GM23338 (cell line): ENCODE measurements at places on chromosomes 13 and 19. TPM values are rescaled to one million over a fixed set of nuclear protein-coding genes. Genes with fewer than 3 reads are reported as not detected.

ATP4B gene
- not detected in 2 replicates for total RNA-seq

- H3K4me1 ChIP-seq, result no peaks in the 10 kb centered on the region
- H3K27me3 ChIP-seq, result no peaks in the 10 kb centered on the region
- H3K36me3 ChIP-seq, result no peaks in the 10 kb centered on the region
- H3K4me3 ChIP-seq, result no peak overlapping the region
- H3K27ac ChIP-seq, result no peak overlapping the region
Measured at GRCh38 chr19:47541518-47541917, 26.7 kb upstream of the NAPA start.

DNA sequence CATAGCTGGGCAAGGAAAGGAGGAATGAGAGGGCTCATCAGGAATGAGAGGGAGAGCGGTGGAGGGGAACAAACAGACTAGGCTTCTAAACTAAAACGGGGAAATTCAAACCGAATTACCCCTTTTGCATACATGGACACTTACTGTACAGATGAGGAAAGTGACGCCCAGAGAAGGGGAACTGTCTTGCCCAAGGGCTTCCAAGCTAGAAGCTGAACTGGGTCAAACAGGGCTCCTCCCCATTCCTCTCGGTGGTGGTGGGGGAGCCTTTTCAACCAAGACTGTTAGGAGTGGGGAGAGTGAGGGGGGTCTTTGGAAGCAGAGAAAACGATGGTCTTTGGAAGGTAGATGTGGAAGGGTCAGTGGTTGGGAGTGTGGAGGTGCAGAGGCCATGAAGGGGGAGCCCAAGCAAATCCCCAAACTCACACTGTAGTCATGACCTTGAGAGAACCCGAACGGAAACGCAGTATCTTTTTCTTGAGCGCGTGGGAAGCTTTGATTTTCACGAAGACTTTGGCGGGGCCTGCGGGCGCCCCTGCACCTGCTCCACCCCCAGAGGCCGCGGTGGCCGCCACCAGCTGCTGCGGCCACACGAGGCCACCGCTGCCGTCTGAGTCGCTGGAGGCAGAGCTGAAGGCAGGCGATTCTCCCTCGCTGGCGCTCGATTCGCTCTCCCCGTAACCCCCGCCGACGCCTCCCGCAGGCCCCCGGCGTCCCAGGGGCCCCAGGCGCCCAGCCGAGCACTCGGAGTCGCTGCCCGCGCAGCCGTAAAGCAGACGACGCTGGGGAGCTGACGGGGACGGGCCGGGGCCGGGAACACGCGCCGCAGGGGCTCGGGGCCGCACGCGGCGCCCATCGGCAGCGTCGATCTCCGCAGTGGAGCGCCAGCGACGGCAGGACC is 12.3 kb upstream of the GNG8 start:
- no peaks in the 10 kb centered on the region for H3K36me3 ChIP-seq
- peaks cover 74% of the 10 kb centered on the region for H3K27me3 ChIP-seq
- no peak overlapping the region for H3K27ac ChIP-seq
- DNase-seq, result peak; percentile 61
- H3K4me3 ChIP-seq, result peak overlapping the region; percentile 50
- no peaks in the 10 kb centered on the region for H3K4me1 ChIP-seq

DNA sequence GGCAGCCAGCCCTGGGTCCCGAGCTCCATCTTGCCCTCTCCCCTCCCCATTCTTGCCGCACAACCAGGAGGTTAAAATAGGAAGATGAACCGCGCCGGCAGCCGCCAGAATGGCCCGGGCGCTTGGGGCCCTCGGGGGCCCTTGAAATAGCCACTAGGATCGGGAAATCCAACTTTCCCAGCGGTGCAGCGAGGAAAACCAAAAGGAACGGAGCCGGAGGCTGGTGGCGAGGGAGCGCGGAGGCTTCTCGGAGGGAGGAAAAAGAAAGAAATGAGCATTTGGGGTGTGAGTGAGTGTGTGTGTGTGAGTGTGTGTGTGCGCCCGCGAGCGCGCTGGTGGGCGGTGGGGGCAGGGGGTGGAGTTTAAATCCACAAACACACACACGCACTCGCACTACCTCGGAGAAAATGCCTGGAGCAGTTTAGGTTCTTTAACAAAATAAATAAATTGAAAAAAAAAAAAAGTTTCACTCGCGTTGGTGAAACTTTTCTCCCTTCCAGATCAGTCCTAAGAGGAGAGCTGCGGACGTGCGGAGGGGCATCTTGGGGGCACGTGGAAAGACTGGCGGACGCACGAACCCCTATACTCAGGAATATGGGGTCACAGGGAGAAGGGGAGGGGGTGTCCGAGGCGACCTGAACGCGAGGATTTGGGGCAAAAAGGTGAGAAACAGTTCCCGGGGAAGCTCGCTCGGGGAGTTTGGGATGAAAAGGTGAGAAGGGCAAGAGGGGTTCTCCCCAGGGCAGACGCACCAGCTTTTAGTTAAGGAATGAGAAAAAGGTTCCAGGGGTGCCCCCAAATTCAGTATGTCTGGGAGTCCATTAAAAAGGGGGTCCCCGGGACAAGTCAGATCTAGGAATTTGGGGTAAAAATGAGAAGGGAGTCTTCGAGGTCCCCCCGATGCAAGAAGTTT is 1.3 kb downstream of the RFX2 start:
- peak; percentile 64 for DNase-seq
- no peaks in the 10 kb centered on the region for H3K36me3 ChIP-seq
- peaks cover 8% of the 10 kb centered on the region; the same call in 1 of the 2 replicates for H3K4me1 ChIP-seq
- H3K4me3 ChIP-seq, result peak overlapping the region; percentile 69
- H3K27ac ChIP-seq, result no peak overlapping the region
- peaks cover 33% of the 10 kb centered on the region for H3K27me3 ChIP-seq

DNA sequence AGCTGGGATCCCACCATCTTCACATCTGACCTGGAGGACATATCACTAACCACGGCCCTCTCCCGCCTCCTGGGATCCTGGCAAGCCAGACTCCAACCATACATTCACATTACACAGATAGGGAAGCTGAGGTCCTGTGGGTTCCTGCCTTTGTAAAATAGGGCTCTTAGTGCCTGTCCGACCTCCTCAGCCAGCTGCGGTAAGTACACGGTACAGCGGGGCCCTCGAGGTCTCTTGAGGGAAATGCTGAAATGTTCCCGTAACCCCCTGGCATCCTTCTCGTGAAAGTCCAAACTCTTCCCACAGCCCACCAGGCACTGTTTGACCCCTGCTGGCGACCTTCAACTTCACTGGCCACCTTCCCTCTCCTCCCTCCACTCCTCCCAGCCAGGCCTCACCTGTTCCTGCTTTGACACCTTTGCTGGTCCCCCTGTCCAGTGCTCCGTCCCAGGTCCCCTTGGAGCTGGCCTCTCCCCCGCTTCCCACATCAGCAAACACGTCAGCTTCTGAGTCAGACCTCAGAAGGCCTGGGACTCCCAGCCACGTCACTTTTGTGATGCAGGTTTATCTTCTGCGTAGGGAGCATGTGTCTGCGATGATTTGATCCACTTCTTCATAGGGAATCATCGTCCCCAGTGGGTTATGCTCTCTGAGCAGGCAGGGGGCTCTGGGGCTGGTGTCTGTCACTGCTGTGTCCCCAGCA is 8.8 kb upstream of the GNG7 start:
- no peak overlapping the region for H3K4me3 ChIP-seq
- no peaks in the 10 kb centered on the region for H3K36me3 ChIP-seq
- H3K27ac ChIP-seq, result no peak overlapping the region
- H3K27me3 ChIP-seq, result no peaks in the 10 kb centered on the region
- no peaks in the 10 kb centered on the region for H3K4me1 ChIP-seq
- DNase-seq, result no peak

TSPAN16 gene
- total RNA-seq, result not detected in 2 replicates

DNA sequence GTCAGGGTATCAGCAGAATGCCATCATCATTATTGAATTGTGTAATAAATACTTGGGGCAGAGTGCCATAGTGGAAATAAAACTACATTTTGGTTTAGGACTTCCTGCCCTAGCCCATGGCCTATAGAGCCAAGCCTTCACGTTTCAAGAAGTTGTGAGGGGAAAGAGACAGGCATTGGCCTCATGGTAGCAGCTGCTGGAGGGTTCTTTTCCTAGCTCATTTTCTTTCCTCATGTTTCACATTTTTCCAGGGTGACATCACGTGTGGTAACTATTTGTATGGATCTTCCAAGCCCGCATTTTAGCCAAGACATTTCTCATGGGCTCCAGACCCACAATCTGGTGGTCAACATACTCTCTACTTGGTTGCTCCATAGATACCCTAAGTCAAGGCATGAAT is 80.4 kb downstream of the LRCH1 start:
- DNase-seq, result no peak
- H3K4me1 ChIP-seq, result peaks cover 31% of the 10 kb centered on the region
- H3K4me3 ChIP-seq, result no peak overlapping the region
- H3K27ac ChIP-seq, result no peak overlapping the region
- H3K36me3 ChIP-seq, result no peaks in the 10 kb centered on the region
